G401 (cell line): ENCODE measurements at places on chromosomes 12 and 14. TPM values are rescaled to one million over a fixed set of nuclear protein-coding genes. Genes with fewer than 3 reads are reported as not detected.

The PA2G4 gene
- total RNA-seq = 357 and 451 TPM in 2 replicates

The ALDH1L2 gene
- 0.55 and 2.2 TPM in 2 replicates for total RNA-seq

The PFDN5 gene
- total RNA-seq = 302 and 381 TPM in 2 replicates

The TC2N gene
- not detected in 2 replicates for total RNA-seq

The ART4 gene
- total RNA-seq = not detected in 2 replicates

The CMAS gene
- total RNA-seq = 19.6 and 23.6 TPM in 2 replicates

The LRRC10 gene
- not detected in 2 replicates for total RNA-seq

DNA sequence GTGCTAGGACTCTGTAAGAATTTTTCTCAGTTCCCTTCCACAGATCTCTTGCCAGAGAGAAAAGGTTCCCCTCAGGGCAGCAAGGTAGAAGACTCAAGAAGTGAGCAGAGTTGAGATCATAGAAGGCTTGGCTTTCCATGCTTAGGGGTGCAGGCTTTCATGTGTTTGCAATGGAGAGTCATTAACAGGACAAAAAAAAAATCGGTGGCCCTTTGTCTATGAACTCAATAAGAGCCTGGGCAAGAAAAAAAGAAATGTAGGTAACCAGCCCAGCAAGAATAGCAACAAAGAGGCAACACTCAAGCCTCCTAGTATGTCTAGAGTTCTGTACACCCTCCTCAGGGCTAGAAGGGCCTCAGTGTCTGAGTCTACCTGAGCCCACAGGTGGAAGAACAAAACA, 23.4 kb upstream of the LRP6 start:
- DNase-seq = no peak

- DNase-seq = no peak
Measured at GRCh38 chr12:49548822-49549648, 10.2 kb downstream of the KCNH3 start.

DNA sequence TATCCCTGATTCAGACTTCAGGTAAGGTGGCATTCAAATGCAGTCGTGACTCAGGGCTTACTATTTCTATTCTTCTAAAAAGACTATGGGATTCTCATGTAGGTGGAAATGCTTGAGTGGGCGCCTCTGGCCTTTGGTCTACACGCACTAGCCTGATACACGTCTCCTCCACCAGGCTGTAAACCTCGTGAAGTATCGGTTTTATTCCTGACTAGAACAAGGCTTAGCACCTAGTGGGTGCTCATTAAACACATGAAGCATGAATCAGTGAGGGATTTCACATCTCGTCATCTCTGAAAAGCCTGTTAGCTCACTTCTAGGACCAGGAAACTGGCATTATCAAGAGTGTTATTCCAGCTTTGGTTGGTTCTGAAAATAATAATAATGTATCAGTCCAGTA, 17.7 kb upstream of the HNF1A start:
- DNase-seq = no peak

GRCh38 chr14:69662636-69663299, 51.4 kb downstream of the SUSD6 start:
- DNase-seq = no peak

DNA sequence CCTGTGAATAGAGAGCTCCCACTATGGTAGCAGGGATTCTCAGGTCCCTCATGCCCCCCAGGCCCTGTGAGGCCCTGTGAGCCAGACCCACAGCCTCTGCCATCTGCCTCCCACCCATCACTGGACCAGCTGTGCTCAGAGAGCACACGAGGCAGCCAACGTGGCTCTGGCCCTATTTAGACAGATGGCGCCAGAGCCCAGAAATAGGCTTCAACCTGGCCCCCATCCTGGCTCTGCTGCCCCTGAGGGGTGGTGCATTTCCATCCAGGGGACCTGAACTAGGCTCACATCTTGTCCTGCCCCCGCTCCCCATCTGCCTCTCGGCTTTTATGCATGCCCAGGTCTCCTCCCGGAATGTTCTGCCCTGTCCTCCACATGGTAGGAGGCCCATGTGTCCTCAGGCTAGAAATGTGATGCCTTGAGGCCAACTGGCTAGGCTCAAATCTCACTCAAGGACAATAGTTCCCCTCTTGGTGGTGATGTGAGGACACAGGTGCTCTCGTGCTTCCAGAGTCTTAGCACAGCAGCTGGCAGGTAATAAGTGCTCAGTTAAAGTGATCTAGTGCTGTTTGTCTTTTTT, 18.9 kb downstream of the TMEM63C start:
- no peak for DNase-seq

- DNase-seq = no peak
Measured at GRCh38 chr12:48999371-49000131, at the start of gene DDN. Gene DDN, minus strand, starts transcription at chr12:48999375. Its CDS starts 88 bp downstream, at chr12:48999287.

DNA sequence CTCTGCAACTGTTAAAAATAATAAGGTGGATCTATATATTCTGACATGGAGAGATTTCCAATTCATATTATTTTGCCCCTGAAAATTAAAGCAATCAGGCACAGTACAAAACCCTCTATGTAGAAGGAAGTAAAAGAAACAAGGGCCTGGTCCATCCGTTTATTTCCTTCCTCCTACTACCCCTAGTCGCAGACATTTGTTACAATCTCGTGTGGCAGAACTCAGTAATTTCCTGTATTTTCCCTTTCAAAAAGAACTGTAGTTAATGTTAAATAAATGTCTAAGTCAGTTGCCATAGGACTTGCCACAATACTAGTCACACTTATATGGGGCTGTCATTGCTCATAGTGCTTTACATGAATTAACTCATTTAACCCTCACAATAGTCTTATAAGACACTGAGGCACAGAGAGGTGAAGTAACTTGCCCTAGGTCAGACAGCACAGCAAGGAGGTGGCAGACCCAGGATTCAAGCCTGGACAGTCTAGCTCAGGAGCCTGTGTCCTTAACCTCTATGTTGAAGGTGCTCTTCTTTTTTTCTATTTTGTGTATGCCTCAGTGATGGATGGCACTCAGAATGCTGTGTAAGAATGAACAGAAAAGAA, 24.2 kb downstream of the NINJ2 start:
- DNase-seq = no peak

DNA sequence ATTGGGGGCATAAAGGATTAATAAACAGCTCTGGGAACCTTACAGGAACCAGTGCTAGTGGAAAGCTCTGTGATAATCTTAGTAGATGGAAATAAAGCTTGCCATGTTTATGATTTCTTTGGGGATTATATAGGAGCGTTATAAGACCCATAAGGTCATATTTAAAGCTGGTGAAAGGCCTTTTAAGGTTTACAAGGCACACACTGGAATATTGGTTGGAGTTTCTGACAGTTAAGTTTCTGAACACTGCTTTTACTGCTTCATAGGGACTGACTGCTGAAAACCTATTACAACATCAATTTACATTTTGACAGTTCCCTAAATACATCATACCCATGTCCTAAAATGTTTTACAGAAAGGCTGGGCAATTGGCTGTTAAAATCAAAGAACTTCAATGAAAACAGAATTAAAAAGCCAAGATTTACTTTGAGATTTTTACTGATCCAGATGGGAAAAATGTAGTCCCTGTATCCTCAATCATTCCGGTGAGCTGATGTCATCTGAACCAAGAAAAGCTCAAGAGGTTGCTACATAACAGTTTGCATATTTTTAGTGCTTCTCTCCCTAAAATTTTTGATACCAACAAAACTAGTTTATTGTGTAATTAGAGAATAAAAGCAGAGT, 153.7 kb upstream of the IGF1 start:
- DNase-seq = no peak

DNA sequence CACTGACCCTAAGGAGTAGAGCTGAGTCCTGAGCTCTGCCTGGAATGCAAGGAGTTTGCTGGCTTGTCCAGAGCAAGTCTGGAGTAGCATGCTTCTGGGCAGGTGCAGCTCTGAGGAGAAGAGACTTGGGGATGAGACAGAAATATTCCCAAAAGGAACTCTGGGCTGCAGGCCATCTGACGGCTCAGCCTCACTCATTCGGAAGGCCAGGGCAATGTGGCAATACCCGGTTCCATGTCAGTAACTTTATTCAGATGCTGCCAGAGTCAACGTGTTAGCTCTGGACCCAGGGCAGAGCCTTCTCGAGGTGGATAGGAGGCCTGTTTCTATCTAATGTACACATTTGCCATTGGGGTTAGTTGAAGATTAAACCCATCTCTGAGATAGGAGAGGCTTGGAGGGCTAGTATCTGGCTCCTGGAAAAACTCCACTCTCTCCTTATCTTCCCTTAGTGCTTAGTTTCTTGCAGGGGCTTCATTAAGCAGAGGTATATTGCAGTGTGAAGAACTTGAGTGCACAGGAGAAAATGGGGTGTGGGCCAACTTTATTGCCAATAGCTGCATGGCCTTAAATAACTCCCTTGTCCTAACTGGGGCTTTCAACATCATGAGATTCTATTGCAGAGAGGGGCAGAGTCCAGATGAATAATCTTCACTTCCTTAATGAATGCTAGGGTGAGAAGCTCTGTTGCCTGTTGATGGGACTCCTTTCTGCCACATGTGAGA, 65.6 kb downstream of the NTF3 start:
- DNase-seq = no peak

GRCh38 chr14:53491256-53491883, 338.2 kb upstream of the DDHD1 start:
- no peak for DNase-seq

- peak; percentile 58 for DNase-seq
Measured at GRCh38 chr14:72715215-72715849, 178.6 kb downstream of the DPF3 start.

- DNase-seq = no peak
Measured at GRCh38 chr12:21618566-21618965, 13.9 kb upstream of the GYS2 start.

- DNase-seq = no peak
Measured at GRCh38 chr12:47410383-47410782, 295.4 kb downstream of the RPAP3 start.

DNA sequence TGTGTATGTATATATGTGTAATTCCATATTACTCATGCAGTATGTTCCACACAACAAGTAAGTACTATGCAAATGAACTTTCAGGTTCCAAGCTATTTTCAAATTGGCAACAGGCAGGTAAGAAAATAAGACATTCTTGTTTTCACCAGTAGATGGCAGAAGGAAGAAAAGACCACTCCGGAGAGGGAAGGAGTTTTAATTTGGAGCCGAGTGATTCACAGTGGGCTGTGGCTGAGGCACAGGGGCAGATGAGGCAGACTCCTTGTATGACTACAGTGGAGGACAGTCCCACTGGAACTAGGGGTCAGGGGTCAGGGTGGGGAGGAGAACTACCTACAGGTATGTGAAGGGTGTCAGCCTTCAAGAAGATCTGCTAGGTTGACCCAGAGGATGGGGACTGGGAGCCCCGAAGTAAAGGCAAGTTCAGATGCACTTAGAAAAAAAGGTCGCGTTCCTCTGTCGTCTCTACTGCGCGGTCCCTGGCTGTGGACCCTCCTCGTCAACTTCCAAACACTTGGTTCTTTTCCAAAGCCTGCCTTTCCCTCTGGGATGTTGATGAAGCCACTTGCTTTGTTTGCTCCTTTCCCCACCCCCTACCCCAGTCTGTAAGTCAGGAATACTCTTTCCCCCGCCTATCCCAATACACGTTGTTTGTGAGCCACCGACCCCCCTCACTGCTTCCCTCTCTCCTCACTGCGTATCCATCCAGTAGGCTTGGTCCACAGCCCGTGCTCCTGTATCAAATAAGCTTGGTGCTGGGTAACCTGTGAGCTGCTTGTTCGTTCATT, 24.1 kb downstream of the DDX47 start:
- peak; percentile 38 for DNase-seq

GRCh38 chr14:93976477-93977057, at the start of gene ASB2:
Gene ASB2, minus strand, starts transcription at chr14:93976570. Its CDS starts 12,031 bp downstream, at chr14:93964539.
- no peak for DNase-seq

- DNase-seq = no peak
Measured at GRCh38 chr12:45713078-45713477, 16.4 kb upstream of the ARID2 start.

DNA sequence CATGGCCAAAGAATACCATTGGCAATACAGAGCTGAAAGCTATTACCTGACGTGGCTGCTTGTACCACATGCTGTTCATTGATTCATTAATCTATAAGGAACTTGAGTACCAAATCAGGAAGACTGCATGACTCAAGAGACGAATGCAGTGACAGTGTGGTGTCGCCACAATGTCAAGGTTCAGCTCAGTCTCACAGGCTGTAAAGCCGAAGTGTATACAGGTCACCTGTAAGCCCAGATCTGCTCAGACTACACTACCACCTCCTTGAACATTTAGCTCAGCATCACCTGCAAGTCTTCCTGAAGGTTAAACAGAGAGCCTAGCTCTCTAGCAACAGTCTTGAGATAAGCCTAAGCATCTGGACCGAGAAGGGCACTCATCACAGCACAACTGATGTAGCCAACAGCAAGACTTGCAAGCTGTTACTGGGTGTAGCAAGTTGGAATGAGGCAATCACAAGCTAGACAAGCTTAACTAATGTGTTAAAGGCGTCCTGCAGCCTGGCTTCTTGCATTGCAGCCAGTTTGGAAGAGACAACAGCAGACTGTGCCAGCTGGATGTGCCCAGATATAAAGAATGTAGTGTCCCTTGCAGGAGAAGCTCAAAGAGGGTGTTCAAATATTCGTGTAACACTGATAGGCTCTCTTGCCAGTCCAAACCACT, 21.0 kb downstream of the TMTC1 start:
- DNase-seq = peak; percentile 25

DNA sequence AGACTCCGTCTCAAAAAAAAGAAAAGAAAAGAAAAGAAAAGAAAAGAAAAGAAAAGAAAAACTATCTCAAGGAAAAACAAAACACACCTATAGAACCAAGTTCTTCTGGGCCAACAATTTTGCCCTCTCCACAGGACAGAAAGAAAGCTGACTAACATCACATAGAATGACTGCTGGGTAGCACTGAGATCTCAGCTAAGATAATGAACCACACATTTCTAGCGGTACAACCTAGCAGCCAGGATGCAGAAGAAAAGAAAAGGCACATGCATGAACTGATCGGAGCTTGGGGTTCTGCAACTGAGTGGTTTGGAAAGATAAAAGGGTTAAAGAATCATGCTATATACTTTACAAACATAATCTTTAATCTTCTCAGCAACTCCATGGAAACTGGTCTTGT, 19.5 kb downstream of the TMED10 start:
- DNase-seq = no peak

GRCh38 chr12:72790273-72790672, 518.1 kb downstream of the TRHDE start:
- no peak for DNase-seq

DNA sequence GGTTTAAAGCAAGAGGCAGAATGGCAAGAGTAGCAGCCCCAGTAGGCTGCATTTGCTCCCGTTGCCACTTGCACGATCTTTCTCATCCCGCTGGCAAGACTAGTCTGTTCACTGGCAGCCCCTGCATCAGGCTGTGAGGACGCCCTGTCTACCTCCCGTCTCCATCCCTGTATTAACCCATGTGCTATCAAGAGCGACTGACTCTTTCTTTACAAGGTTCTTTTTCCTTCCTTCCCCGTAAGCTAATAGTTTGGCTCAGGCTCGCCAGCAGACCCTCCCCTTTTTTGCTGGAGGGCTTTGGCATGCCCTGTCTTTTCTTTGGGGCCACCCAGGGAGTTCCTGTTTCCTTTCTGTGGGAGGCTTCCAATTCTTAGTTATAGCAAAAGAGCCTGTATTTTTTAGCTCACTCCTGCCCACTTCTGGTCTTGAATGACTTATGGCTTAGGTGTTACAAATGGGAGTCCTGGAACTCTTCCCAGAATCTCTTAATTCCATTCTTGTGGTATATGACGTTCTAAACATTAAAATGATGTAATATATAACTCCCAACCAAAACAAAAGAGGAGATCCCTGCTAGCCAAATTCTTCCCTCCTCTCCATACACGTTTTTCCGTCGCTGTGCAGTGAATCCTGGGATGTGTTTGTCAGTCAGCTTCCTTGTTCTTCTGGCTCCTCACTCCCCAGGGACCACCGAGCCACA, 149.0 kb downstream of the PRKCH start:
- DNase-seq = peak; percentile 67
